ENCODE measurements at places on chromosomes 13 and 19.
A peak's percentile ranks its signal among the peaks of the same experiment; 100 is the strongest.

GRCh38 chr13:109867766-109868165, 81.4 kb upstream of the IRS2 start:
- DNase-seq, result peak; percentile 61

GRCh38 chr19:1609103-1609396, 3.8 kb upstream of the UQCR11 start:
- no peak for DNase-seq

GRCh38 chr19:3471954-3472655, 8.2 kb downstream of the SMIM24 start:
- DNase-seq, result no peak

DNA sequence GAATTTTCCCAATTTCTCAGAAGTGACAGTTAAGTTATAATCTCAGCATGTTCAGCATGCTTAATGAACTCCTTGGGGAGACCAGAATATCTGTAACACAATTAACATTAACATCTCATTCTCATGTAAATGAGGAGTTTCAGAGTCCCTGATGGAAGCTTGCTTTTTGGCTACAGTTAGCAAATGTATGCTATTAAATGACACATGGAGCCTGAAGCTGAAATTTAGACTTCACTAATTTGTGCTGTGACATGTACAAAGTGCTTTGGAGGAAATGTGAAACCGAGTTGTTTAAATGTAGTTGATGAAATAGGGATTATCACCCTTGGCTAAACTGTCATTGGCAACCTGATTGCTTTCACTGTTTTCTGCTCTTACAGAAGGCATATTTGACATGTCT, 2265.1 kb upstream of the PCDH20 start:
- DNase-seq, result no peak

- DNase-seq, result no peak
These were observed 6.3 kb downstream of the PNKP start for GRCh38 chr19:49861107-49861506.

GRCh38 chr13:31433207-31433606, 233.4 kb downstream of the B3GLCT start:
- no peak for DNase-seq

- DNase-seq, result no peak
These were observed 9.5 kb downstream of the ZNF30 start for GRCh38 chr19:34936184-34936583.

DNA sequence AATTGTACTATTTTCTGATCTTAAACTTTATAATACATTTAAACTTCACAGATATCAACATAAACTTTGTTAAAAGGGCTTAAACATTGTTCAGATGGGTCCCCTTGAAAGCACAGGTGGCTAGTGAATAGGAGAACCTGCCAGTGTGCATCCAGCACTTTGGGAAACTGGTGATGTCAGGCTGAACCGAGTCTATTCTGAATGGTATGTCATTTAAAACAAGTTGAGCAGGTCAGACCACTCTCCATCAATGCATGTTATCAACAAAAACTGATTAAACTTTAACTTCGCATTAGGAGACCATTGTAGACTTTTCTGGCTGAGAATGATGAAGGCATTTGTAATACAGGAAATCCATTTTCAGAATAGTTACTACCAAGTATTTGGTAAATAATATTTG, 50.1 kb upstream of the FREM2 start:
- DNase-seq, result no peak
